Caco-2 (cell line): ENCODE measurements at places on chromosomes 16 and 17. TPM values are rescaled to one million over a fixed set of nuclear protein-coding genes. Genes with fewer than 3 reads are reported as not detected.

The SLC12A3 gene
- 0.67 and 0.73 TPM in 2 replicates for total RNA-seq

- peaks cover 10% of the 10 kb centered on the region for H3K4me1 ChIP-seq
- H3K36me3 ChIP-seq, result peaks cover 5% of the 10 kb centered on the region; the same call in 1 of the 2 replicates
- no peak overlapping the region for H3K4me3 ChIP-seq
- peak; percentile 42 for DNase-seq
- no peaks in the 10 kb centered on the region for H3K27me3 ChIP-seq
These were observed 23.1 kb downstream of the LITAFD start for GRCh38 chr16:8905168-8905762.

DNA sequence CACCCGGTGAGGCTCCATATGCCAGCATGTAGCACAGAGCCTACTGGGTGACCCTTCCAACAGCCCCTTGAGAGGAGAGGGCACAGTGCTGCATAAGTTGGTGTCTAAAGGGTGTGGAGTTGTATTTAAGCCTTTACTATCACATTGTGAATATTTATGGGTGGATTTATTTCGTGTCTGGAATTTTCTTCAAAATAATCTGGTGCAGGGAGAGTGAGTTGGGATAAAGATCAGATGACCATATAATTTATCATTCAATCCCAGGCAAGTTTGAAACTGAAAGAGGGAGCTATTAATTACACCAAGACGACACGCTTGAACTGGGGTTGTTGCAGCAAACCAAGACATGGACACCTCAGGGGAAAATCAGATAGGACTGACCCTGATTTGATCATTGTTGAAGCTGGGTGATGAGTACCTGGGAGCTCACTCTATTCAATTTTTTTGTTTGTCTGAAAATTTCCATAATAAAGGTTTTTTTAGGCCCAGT is 42.2 kb downstream of the LDHD start:
- peaks cover 2% of the 10 kb centered on the region; the same call in 1 of the 2 replicates for H3K36me3 ChIP-seq
- no peak for DNase-seq
- no peaks in the 10 kb centered on the region for H3K27me3 ChIP-seq
- H3K4me3 ChIP-seq, result no peak overlapping the region

The PRMT7 gene
- total RNA-seq, result 156 and 166 TPM in 2 replicates

GRCh38 chr16:24493821-24494220 is 45.5 kb upstream of the RBBP6 start:
- no peaks in the 10 kb centered on the region for H3K4me1 ChIP-seq
- H3K27ac ChIP-seq, result no peak overlapping the region
- H3K36me3 ChIP-seq, result no peaks in the 10 kb centered on the region
- no peak for DNase-seq

The CA5A gene
- 0.74 and 1.7 TPM in 2 replicates for total RNA-seq

DNA sequence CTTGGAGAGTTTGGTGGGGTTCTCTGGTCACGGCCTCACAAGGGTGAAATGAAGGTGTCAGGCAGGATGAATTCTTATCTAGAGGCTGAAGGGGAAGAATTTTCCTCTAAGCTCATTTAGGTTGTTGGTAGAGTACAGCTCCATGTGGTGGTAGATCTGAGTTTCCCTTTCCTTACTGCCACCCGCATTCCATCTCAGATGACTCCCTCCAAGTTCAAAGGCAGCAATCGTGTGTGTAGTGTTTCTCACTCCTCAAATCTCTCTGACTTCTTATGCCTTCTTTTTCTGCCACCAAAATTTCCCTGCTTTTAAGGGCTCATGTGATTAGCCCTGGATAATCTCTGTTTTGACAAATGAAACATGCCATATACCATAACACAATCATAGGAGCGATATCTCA is 135.5 kb upstream of the MYOCD start:
- no peak overlapping the region for H3K4me3 ChIP-seq
- no peak overlapping the region for H3K27ac ChIP-seq
- DNase-seq, result no peak
- H3K36me3 ChIP-seq, result no peaks in the 10 kb centered on the region
- no peaks in the 10 kb centered on the region for H3K27me3 ChIP-seq

DNA sequence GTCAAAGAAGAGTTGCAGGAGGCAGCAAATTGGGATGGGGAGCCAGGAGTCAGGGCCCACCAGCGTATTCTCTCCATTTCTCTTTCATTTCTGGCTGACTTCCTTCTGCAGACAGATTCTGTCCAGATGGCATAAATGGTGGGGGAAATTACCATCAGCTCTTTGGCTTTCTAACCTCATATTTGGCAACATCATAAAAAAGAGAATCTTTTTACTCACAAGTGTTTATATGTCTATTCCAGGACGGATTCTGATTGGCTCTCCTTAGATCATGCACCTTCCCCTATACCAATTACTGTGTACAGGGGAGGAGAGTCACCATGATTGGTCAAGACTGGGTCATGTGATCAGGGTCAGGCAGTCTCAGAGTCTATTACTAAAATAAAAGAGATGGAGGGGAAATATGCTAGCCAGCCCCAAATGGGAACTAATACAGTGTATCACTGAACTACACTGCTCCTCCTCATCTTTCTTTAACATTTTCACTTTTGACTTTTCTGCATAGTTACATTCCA is 537.1 kb upstream of the EEF2KMT start:
- no peaks in the 10 kb centered on the region for H3K4me1 ChIP-seq
- H3K27ac ChIP-seq, result no peak overlapping the region
- DNase-seq, result no peak
- no peaks in the 10 kb centered on the region for H3K27me3 ChIP-seq
- H3K4me3 ChIP-seq, result no peak overlapping the region
- H3K36me3 ChIP-seq, result no peaks in the 10 kb centered on the region

GRCh38 chr16:16027728-16028310 is 78.4 kb downstream of the ABCC1 start:
- no peak overlapping the region for H3K4me3 ChIP-seq
- H3K36me3 ChIP-seq, result no peaks in the 10 kb centered on the region
- H3K27me3 ChIP-seq, result no peaks in the 10 kb centered on the region
- no peak for DNase-seq

GRCh38 chr16:364595-365491 is 5.5 kb downstream of the MRPL28 start:
- no peaks in the 10 kb centered on the region for H3K4me1 ChIP-seq
- no peaks in the 10 kb centered on the region for H3K27me3 ChIP-seq
- peaks cover 2% of the 10 kb centered on the region; the same call in 1 of the 2 replicates for H3K36me3 ChIP-seq
- H3K4me3 ChIP-seq, result no peak overlapping the region
- DNase-seq, result no peak
- no peak overlapping the region for H3K27ac ChIP-seq
